Stimulated activated CD4-positive, alpha-beta T cell treated with anti-CD3 and anti-CD28 coated beads, Interleukin-2, amount 100 ng/mL, for 24 hours (primary cell): ENCODE measurements at places on chromosomes 11 and 22.

- no peak for DNase-seq
Measured at GRCh38 chr11:105273660-105274280, 134.2 kb upstream of the CARD18 start.

- no peak for DNase-seq
Measured at GRCh38 chr22:36942556-36942955, 29.1 kb downstream of the CSF2RB start.

- DNase-seq = no peak
Measured at GRCh38 chr11:83195649-83196048, 2.1 kb downstream of the ANKRD42 start.

DNA sequence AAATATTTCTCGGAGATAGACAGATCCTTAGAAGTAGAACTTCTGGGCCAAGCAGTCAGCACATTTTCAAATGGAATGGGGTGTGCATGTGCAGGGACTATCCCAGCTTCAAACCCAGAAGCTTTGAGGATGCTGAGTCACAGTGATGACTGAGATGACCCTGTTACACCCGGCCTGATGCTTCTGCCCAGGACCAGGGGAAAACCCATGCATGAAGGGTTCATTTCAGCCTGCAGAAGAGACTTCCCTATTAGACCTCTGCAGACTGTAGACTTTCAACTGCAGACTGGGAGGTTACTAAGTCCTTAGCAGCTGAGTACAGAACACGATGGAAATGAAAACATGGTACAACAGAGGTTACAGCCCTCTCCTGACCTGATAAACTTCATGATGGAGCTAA is 3.6 kb upstream of the OR2AT4 start:
- DNase-seq = peak; percentile 41

GRCh38 chr11:10603721-10604297 is 35.3 kb upstream of the LYVE1 start:
- no peak for DNase-seq

DNA sequence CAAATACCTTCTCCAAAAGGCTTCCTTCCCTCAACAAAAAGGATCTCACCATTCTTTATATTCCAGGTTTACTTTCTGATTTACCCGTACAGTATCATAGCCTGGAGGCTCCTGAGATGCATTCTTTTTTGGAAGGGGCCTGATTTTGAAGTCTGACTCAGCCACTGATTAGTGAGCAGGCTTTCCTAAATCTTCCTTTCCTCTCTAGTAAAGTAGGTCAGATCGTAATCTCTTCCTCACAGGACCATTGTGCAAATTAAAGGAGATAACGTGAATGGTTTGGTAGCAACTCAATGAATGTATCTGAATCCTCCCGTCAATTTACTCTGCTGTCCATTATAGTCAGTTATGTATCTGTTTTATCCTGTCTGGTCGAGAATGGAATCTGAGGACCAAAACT is 227.7 kb upstream of the ANO5 start:
- no peak for DNase-seq

DNA sequence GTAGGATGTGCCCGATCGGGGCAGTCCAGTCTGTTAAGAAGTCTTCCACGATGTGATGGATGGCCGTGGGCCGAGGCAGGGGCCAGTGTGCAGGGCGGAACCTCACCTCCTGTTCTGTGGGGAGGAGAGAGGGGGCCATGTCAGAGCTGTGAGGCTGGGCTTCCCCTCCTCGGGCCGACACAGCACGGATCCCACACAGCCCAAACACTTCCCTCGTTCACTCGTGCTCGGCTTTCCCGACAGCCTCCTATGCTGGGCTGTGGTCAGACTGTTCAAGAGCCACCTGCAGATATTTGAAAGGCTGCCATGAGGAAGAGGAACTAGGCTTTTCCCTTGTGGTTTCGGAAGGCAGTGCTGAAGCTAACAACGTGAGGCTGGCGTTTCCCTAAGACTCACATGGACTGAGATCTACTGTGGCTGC is 12.3 kb upstream of the TXN2 start:
- no peak for DNase-seq

DNA sequence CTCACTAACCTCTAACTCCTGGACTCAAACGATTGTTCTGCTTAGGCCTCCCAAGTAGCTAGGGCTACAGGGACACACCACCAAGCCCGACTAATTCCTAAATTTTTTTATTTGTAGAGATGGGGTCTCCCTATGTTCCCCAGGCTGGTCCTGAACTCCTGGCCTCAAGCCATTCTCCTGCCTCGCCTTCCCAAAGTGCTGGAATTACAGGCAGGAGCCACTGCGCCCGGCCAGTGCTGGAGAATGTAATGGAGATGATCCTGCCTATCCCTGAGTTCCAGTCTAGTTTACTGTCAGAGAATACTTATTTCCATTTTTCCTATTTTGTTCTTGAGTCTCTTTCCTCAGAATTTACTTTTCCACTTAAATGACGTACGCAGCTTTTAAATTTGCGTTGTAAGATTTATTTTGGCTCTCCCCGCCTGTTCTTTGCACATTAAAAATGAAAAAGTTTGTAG is at the start of gene CHEK1:
CHEK1 (plus strand) TSS at position 408 of the 458 bp plus-strand sequence. CDS start 1,606 bp downstream, outside the sequence.
- DNase-seq = no peak

- no peak for DNase-seq
Measured at GRCh38 chr11:23404225-23405160, 544.2 kb upstream of the CCDC179 start.

GRCh38 chr11:119167933-119168332 is 592 bp upstream of the NLRX1 start:
- no peak for DNase-seq

GRCh38 chr22:30308518-30309230 is 18.1 kb downstream of the TBC1D10A start:
- no peak for DNase-seq

GRCh38 chr22:33504941-33505625 is 415.2 kb downstream of the LARGE1 start:
- no peak for DNase-seq

DNA sequence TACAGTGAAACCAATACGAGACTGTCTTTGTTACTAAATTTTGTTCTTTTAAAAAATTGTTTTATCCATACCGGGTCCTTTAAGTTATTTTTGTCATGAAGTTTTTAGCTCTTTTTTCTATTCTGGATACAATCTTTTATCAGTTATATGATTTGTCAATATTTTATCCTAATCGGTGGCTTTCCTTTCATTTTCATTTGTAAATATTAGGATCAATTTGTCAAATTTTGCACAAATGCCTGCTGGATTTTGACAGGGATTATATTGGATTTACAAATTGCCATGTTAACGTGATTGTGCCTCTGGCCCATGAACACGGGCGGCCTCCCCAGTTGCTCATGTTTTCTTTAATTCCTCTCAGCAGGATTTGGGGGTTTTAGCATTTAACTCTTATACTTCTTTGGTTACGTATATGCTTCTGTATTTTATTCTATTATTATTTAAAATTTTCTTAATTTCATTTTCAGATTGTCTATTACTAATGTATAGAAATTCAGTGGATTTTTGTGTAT is 20.7 kb upstream of the KRTAP5-6 start:
- no peak for DNase-seq

DNA sequence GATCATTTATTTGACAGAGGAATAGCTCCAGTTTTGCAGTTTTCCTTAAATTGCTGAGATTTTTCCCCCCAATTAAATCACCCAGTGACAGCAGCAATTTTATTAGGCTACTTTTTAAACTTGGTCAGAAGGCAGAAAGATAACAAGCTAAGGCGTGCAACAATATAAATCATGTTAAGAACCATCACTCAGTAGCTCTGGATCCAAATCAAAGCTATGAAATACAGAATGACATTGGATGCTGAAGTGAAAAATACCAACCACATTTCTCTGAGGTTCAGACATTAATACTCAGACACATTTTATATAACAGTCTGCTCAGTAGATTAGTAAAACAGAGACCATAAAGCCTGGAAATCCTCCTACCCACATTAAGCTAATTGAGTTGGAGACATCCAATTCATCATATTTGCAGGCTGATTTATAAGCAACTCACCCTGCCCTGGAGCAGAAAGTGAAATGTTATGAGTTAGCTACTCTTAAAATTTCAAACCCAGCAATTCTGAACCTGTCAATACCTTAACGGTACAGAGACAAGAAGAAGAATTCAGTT is 1108.4 kb downstream of the DLG2 start:
- no peak for DNase-seq

GRCh38 chr22:25888399-25889054 is 146.5 kb downstream of the MYO18B start:
- no peak for DNase-seq

DNA sequence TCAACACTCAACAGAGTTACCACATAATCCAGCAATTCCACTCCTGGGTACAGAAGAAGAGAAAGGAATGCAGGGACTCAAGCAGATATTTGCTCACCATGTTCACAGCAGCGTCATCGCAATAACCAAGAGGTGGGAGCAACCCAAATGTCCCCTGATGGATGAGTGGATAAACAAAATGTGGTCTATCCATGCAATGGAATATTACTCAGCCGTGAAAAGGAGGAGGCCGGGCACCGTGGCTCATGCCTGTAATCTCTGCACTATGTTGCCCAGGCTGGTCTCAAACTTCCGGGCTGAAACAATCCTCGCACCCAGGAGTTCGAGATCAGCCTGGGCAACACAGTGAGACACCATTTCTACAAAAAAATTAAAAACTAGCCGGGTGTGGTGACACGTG is 131.7 kb downstream of the CTTN start:
- DNase-seq = no peak

DNA sequence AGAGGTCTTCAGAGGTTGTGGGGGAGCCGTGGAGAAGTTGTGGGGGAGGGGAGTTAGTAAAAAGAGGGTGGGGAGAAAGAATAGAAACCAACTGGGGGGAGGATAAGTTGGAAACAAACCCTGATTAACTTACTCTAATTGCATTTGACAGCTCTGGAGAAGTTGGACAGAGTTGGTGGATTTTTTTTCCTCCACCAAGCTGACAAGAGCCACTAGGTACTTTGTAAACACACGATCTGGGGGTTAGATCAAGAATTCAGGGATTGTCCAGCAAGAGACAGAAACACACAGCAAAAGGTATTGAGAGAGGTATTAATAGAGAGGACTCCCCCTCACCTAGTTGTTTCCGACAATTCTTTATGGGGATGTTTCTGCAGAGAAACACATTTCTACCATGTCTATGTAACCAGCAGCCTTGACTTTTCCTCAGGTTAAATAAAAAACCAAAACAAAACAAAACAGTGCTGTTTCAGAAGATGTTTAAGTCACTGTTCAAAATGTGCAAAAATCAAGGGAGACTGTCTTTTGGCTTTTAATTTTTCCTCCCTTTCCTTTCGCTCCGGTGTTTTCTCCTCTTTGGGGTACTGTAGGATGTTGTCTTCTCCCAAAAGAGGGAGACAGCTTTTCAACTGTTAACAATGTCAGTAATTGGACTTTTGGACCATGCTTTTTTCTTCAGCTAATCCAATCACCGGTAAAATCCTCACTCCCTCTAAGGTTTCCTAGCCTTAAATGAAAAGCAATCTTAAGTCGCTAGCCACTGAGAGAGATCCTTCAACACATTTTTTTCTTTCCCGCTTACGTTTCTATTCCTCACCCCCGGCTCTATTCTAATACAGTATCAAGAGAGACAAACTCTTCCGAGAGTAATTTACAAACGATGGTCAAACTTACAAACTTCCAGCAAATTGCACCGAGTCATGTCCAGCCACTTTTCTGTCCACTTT is 708 bp downstream of the MAML2 start:
- no peak for DNase-seq

DNA sequence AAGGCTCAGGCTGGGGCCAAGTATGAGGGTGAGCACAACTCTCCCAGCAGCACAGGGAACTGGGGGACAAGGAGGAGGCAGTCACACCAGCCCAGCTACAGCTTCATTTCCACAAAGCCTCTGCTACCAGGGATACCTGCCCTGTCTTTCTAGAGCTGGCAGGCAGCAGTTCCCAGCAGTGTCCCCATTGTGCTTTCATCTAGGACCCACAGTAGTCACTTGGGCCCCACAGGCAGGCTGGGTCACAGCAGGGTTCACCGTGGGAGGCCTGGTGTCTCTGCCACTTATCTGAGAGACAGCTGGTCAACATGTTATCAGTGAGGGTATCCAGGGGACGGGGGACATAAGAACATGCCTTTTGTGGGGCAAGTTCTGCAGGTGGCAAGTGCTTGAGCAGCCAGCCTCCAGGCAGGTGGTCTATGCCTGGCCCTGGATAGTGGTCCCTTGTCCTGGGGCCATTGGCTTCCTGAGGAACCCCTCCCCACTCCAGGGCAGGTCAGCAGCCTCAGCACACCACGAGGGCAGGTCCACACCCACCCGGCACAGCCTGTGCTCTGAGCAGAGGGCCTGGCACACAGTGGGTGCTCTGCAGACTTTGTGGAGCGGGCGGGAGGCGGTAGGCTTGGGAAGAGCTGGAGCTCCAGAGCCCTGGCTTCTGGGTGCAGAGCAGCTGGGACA is 29.9 kb downstream of the GNAZ start:
- DNase-seq = no peak

GRCh38 chr22:20664594-20664959 is 109.3 kb upstream of the SERPIND1 start:
- DNase-seq = no peak

DNA sequence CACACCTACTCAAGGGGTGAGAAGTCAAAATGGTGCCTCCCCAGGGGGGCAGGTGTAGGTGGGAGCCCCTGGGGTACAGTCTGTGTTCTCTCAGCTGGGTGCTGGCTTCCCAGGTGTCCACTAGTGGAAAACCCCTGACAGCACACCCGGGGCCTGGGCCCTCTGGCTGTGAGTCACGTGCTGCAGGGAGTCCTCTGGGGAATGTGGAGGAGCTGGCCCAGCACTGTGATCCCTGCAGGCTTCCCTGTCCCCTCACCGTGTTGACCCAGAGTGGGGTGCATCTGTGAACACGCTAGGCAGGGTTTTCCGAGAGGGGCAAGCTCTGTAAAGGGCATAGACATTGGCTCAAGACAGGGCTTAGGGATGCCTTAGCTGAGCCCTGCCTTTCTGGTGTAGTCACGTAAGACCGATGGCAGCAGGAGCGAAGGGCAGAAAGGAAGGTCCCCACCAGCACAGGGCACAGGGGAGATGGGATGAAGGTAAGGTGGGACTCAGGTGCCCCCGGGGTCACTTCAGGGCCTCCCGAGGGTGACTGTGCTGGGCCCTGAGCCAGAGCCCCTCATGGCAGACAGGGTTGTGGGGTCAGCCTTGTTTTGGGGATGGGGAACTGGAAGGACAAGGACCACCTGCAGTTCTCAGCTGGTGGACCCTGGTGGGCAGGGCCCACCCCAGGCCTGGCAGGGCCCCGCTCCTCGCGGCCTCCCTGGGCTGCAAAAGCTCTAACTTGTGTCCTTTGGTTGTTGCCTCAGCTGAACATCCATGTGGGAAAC is 14.1 kb downstream of the DERL3 start:
- no peak for DNase-seq

- no peak for DNase-seq
Measured at GRCh38 chr11:93285430-93285829, 45.1 kb upstream of the DEUP1 start.

DNA sequence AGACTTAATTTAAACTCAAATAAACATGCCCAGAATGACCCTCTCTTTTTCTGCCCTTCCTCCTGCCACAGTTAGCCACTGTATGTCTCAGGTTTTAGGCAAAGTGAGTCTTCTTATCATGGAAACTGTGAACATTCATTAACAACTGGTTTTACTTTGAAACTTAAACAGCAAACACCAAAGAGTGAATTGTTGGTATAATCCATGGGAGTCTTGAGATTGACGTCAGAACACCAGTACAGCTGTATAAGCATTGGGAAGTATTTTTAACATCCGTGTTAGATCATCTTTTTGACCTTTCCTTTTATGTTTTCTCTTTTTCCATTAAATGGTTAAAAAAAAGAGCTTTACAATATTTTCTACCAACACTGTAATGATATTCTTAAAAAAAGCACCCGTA is 38.9 kb downstream of the ARHGEF12 start:
- no peak for DNase-seq

- no peak for DNase-seq
Measured at GRCh38 chr22:32044913-32045312, 1.9 kb downstream of the SLC5A1 start.
